ENCODE measurements at places on chromosomes 1 and 21. TPM values are rescaled to one million over a fixed set of nuclear protein-coding genes. Genes with fewer than 3 reads are reported as not detected.

DNA sequence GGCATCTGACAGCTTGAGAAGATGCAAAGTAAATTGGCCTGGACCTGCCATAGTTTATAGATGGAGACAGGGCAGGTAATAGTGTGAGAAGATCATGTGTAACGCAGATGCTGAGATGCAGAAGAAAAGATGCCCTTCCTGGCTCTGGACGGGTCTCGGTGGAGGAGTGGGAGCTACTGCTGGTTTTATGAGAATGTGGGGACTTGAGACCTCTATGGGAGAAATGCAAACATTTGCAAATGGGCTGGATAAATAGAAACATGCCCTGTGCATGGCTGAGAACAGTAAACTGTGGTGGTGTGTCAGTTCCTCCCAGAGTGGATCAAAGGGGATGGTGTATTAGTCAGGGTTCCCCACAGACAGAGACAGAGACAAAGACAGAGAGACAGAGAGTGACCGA is 21.9 kb downstream of the UBASH3A start:
- peak overlapping the region; percentile 90 for H3K27ac ChIP-seq
- H3K4me3 ChIP-seq, result peak overlapping the region; percentile 54
- peaks cover 70% of the 10 kb centered on the region for H3K4me1 ChIP-seq
- DNase-seq, result no peak

DNA sequence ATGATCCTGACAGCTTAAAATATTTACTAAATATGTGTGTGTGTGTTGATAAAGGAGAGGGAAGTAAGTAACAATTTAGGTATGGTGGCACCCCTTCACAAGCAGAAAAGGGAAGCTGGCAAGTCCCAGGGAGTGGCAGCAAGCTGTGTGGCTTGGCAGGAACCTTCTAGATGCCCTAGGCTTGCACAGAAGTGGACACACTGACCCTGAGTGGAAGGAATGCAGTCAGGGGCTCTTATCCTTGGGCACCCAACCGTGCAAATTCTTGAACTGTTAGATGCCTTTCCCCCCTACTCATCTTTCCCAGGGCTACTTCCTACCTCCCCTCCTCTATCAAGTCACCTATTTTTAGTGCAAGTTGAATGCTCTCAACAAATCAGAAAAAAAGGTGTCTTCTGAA is 18.9 kb downstream of the ACP6 start:
- no peak overlapping the region for H3K27ac ChIP-seq
- peaks cover 34% of the 10 kb centered on the region for H3K4me1 ChIP-seq
- H3K4me3 ChIP-seq, result no peak overlapping the region
- DNase-seq, result no peak
- no peaks in the 10 kb centered on the region for H3K27me3 ChIP-seq

GRCh38 chr1:56435434-56436262 is 143.7 kb downstream of the PLPP3 start:
- H3K27ac ChIP-seq, result no peak overlapping the region
- DNase-seq, result no peak
- no peaks in the 10 kb centered on the region for H3K36me3 ChIP-seq
- H3K4me3 ChIP-seq, result no peak overlapping the region
- H3K4me1 ChIP-seq, result no peaks in the 10 kb centered on the region
- H3K27me3 ChIP-seq, result no peaks in the 10 kb centered on the region

DNA sequence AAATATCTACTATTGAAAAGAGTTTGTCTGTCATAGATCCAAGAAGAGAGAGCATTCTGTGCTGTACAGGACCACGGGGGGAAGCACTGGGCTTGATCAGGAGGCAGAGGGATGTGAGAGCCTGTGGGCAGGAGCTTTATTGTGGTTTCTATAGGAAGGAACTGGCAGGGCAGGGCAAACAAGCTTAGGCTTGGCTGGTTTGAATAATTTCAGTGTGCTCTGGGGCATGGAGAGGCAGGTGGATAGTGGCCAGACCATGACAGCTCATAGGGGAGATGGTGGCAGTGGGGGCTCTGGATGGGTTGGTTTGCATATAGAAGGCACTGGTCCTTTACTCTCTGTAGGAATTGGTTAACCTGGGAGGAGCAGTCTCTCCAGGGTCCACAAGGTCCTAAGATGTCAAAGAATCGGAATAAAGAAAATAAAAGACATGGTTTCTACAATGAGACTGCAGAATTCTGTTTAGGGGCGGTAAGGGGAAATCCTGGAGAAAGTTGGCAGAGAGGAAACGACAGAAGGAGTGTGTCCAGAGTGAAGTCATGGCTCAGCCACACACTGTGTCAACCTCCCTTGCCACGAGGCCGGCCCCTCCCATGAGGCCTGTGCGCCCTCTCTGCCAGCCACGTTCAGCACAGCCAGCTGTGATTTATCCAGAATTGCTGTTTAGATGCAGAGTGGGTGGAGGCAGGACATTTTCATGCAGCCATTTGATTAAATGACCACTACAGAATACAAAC is 81.7 kb upstream of the PGBD5 start:
- no peak overlapping the region for H3K4me3 ChIP-seq
- H3K27ac ChIP-seq, result no peak overlapping the region
- H3K36me3 ChIP-seq, result no peaks in the 10 kb centered on the region

DNA sequence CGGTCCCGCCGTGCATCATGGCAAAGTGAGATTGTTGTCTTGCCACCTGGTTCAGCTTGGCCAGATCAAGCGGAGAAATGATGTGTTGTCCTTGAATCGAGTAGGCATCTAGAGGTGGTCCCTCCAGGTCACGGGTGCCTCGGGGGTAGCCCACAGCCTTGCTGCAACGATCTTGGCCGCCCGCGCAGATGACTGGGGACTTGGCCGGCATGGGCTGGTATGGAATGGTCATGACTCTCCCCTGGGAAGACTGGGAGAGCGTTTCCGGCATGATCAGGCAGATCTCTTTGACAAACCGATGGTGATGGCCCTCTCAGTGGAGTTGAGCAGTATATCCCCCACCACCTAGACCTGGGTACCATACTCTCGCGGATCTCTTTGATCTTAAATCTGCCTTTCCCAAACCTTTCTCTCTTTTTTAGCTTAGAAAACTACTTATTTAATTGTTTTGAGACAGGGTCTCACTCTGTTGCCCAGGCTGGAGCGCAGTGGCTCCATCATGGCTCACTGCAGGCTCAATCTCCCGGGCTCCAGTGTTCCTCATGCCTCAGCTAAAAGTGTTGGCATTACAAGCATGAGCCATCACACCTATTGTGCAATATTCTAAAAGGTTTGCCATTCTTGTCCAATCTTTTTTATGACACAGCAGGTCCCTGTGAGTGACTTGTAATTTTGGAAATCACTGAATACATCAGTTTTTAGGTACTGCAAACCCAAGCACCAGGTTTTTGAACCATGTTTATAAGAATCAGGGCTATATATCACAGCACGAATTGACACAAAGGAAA is 9.4 kb upstream of the ELAPOR1 start:
- DNase-seq, result no peak
- no peak overlapping the region for H3K27ac ChIP-seq

DNA sequence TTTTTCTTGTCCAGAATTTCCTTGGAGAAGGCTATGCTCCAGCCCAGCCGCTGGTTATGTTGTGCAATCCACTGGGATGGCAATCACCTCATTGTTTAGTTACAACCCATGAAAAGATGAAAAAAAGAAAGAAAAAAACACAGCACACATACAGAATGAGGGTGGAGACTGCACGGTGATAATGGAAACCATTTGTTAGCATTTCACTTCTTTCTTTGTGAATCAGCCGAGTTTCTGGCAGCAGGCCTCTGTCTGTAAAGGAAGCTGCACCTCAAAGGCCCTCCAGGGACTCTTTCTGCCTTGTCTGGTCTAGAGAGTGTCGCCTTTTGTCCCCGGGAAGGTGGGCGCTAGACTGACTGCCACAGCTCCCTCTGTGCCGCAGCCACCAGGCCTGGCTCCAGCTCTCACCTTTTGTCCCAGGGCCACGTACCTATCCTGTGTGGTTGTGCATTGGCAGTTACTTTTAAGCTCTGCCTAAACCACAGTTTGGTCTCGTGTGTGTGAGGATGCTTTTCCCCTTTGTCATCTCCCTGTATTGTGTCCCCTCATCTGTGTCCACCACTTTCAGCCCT is 35.6 kb downstream of the NGF start:
- no peak for DNase-seq
- peaks cover 8% of the 10 kb centered on the region for H3K27me3 ChIP-seq
- H3K4me3 ChIP-seq, result no peak overlapping the region
- no peaks in the 10 kb centered on the region for H3K4me1 ChIP-seq
- no peak overlapping the region for H3K27ac ChIP-seq

DNA sequence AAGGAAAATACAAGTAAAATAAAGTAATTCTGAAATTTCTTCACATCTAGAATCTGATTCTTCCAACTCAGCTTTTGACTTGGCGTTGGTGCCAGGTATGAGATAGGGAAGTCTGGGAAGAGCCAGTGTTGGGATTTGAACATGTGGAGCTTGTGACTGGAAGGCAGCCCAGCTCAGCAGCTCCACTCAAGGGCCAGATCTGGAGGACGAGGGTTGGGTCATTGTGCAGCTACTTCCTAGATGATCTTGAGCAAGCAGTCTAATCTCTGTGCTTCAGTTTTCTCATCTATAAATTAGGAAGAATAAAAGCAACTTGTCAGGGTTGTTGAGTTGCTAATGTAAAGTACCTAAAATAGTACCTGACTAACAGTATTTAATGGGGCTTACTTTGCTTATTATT is 5.0 kb downstream of the ADARB1 start:
- H3K4me3 ChIP-seq, result peak overlapping the region; percentile 61
- peaks cover 89% of the 10 kb centered on the region for H3K4me1 ChIP-seq
- no peak for DNase-seq
- peaks cover 34% of the 10 kb centered on the region for H3K36me3 ChIP-seq
- H3K27ac ChIP-seq, result peak overlapping the region; percentile 98
- H3K27me3 ChIP-seq, result no peaks in the 10 kb centered on the region

Gene BSND
- not detected for total RNA-seq

Gene SH2D2A
- total RNA-seq, result 56.3 TPM

Gene ERICH3
- not detected for total RNA-seq

Gene CCDC30
- 2.2 TPM for total RNA-seq

Measured in activated CD4-positive, alpha-beta T cell treated with anti-CD3 and anti-CD28 coated beads, Interleukin-2, amount 10 ng/mL, durations not matched to agents 7 days and 5 days (primary cell).